ENCODE measurements at places on chromosomes 3 and 15.

- DNase-seq, result peak; percentile 49
These were observed 29.1 kb upstream of the MAN2C1 start for GRCh38 chr15:75397494-75397893.

GRCh38 chr15:83943043-83943442, 289.1 kb downstream of the ADAMTSL3 start:
- no peak for DNase-seq

- DNase-seq, result no peak
These were observed 21.1 kb downstream of the FGF12 start for GRCh38 chr3:192706272-192706671.

GRCh38 chr15:80662757-80663553, 32.2 kb upstream of the ABHD17C start:
- DNase-seq, result no peak

- no peak for DNase-seq
These were observed 4.6 kb upstream of the SMCO1 start for GRCh38 chr3:196519718-196520082.

DNA sequence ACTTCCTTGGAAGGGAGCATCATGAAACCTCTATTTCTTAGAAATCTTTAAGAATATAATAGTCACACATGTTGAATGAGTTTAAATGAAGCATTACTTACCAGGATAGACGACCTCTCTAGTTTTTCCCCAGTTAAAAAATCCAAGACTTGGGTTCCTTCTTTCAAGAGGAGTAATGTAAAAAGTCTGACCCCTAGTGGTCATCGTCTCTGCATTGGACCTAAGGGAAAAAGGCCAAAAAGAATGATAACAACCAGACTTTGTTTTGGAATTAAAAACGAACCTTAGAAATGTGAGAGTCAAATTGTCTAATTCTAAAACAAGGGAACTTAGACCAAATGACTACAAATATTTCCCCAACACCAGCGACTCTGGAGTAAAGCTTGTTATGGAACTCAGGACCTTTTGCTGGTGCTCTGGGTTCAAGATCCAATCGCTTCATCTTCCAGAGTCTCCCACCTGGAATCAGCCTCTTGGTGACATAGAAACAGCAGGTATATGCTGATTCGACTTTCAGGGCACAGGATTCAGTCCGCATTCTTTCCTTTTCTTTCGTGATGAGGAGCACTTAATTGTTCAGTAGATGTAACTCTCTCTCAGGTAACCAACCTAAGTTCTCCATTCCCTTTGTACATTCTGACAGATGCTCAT, 214.8 kb upstream of the TPRG1 start:
- DNase-seq, result peak; percentile 80

DNA sequence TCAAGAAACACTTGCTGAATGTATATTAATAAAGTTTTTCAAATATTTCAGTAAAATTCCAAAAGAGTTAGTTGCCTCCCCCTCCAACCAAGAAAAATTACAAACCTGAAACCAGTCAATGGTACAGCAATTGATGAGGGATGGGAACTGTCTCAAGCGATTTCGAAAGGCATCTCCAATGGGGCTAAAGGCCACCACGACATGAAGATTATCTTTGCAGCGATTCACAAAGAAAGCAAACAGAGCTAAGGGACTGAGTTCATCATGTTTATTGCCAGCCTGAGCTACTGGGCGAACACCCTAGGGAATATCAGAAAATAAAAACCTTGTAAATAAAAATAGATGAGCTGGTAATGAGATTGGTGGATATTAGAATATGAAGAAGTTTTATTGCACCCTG, 99.3 kb upstream of the ASB14 start:
- no peak for DNase-seq

DNA sequence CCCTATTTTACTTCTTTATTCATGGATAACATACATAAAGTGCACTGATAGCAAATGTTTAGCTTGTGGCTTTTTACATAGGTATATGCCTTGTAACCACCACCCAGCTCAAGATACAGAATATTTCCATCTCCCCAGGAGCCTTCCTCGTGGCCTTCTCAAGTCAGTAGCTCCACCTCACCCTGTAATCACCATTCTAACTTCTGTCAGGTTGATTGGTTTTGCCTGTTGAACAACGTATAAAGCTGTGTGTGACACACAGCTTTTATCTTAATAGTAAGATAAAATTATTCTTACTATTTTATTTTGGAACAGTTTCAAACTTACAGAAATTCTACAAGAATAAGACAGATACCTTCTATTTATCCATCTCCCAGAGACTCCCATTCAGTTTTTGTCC, 13.3 kb downstream of the ATG7 start:
- DNase-seq, result no peak

DNA sequence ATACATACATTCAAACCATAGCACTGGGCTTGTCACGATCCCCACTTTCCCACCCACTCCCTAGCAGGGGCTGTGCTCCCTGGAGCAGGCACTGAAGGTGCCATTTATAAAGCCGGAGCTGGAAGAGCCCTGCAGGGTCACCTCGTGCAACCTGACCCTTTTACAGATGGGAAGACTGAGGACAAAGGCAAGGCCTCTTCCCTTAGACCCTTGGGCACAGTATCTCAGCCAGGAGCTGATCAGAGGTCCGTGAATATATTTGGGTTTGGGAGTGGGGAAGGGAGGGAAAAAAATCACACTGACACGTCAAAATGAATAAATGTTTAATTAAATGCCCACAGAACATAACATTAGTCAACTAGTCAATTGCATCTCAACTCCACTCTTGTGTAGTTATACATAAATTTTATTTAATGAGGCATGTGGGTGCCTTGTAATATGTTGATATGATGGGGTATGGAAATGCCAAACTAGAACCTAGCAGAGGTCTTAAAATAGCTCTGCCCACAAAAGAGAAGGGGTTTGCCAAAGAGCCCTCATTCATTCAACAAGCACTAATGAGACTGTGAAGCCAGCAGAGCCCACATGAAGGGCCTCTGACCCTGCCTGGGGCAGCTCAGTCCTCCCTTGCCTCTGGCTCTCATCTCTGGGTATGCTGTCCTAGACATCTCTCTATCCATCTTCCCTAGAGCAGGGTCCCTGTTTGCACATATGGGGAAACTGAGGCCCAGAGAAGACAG, 119.4 kb downstream of the NUP210 start:
- no peak for DNase-seq

DNA sequence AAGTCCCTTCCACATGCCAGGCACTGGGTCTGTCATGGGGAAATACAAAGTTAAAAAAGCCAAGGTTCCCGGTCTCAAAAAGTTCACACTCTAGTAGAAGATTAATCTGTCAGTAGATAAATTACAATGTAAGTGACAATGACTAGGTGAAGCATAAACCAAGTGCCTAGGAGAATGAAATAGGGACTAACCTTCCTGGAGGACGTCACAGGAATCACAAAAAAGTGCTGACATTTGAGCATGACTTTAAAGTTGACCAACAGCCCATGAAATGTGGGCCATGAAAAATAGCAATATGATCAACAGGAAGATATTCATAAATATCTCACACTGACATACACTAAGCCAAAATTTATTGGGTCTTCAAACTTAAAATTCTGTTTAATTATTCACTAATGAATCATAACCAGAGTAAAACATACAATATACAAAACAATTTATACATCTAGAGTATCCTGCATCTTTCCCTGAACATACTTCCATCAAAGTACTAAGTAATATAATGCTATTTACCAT, 20.0 kb downstream of the COPS2 start:
- peak; percentile 54 for DNase-seq

GRCh38 chr3:38950581-38950980, 101.2 kb downstream of the SCN11A start:
- no peak for DNase-seq

DNA sequence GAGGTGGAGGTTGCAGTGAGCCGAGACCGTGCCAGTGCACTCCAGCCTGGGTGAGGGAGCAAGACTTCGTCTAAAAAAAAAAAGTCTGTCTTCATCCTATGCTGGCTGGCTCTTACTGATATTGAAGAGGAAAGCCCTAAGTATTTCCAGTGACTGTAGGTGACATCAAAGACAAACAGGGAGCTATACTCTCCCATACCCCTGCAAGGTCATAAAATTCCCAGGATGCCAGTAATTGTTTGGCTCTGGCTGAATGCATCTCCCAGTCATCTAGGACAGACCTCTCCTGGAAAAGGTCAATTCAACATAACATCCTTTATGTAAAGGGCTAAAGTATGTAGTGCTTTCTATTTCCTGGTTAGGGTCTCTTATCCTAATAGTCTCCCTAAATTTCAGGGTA, 8.0 kb downstream of the ZBBX start:
- no peak for DNase-seq

GRCh38 chr3:182912474-182912873, 67.9 kb downstream of the DCUN1D1 start:
- no peak for DNase-seq

- DNase-seq, result no peak
These were observed 75.4 kb upstream of the SLC6A1 start for GRCh38 chr3:10917176-10917575.

GRCh38 chr15:52876991-52877663, 87.0 kb upstream of the ONECUT1 start:
- no peak for DNase-seq

GRCh38 chr15:88187195-88187594, 69.3 kb downstream of the NTRK3 start:
- peak; percentile 4 for DNase-seq

DNA sequence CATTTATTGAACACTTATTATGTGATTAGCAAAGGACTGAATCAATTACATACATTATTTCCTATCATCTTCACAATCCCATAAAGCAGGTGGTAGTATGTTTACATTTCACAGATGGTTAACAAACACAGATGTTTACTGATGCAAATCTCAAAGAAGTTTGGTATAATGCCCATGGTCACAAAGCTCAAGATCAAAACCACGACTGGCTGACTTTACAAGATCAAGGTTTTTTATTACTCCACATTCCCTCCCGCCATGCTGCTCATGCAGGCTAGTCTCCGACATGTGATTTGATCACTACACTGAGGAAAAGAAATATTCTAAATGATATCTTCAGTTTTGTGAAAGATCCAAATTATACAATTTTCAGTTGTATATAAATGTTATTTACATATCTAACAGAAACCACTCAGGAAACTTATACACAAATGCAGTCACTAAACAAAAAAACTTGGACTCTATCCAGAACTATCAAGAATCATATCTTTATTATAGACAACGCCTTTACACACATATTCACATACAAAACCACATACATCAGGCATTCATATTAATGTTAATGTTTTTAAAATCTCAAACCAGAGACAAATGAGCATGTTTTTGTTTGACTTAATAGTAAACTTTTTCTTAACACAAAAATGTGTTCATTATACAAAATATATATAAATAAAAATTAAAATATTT, 235.5 kb downstream of the SCAPER start:
- DNase-seq, result no peak

DNA sequence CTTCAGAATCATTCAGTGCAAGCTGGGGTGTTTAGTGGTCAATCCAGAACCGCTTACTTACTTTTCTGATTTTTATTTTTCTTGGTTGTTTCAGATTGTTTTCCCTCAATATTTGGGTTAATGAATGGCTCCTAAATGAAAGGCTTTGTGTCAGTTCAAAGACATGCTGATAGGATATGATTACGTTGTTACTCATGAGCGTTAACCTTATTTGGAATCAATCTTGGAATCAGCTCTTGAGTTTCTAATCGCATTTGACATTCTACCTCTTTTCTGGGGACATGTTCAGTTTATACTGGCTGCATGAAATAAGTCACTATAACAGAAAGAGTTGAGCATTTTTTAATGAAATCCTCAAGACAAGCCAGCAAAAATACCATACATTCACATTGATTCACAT, 50.2 kb downstream of the ATP11B start:
- peak; percentile 51 for DNase-seq

DNA sequence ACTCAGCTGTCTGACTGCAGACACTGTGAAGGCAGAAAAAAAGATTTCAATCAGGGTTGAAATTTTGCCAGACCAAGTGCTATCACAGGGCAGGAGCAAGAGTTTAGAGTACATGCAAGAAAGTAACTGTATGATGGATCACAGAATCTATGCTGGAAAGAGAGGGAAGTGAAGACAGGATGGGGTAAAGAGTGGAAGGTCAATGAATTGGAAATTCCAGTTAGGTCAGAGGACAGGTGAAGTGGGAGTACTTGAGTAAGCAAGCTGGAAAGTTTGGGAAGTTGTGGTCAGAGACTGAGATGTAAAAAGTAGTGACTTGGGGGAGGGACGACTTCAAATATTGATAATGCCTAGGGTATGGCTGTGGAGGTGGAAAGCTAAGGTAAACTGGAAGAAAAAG, 7.2 kb downstream of the SPG11 start:
- no peak for DNase-seq

GRCh38 chr3:183503746-183504145, 51.8 kb downstream of the KLHL6 start:
- DNase-seq, result no peak

DNA sequence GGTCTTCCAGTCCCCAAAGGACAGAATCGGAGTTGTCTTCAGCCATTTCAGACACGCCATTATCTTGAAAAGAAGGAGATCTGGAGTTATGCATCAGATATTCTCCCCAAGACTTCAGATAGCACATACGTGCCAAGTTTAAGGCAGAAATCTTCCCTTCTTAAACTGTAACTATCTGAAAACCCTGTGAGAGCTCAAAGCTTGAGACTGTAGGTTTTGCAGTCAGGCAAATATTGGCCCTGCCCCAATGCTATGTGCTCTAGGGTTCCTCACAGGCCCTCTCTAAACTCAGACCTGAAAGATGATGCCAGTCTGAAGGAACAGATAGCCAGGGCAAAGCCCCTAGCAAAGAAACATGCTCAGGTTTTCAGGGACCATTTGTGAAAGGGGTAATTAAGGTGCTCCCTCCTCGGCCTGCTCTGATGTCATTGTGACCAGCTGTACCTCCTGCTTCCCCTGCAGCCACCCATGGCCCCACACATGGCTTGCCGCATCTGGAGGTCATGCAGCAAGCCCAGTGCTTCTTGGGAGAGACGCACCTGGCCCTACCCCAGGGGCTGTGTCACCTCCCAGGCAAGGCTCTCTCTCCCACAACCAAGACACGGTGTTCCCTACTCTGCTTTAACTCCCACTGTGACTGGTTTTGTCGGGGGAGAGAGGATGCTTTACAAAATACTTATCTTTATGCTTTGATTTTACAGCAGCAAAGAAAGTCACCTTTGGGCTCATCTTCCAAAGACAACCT, 53.4 kb upstream of the POMGNT2 start:
- DNase-seq, result no peak

GRCh38 chr3:114327665-114328064, 33.8 kb downstream of the TIGIT start:
- no peak for DNase-seq

DNA sequence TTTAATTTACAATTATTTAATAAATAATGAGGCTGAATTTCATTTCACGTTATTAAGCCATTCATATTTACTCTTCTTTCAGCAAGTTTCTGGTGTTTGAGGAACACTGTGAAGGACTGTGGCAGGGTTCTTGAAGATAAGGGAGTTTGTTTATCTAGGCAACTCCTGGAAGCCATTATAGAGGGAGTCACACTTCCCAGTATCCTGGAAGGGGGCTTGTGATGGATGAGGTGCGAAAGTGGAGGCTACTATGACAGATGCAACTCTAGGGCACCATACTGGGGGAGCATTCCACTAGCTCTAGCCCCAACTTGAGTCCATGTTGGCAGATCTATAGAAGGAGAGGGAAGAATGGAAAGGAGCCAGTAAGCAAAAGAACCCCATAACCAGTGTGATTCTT, 14.4 kb downstream of the CNOT10 start:
- no peak for DNase-seq

Data from ELR (cell line).